CD4-positive, alpha-beta T cell treated with Interleukin-2 at 100 ng/mL for 4 hours (primary cell): ENCODE measurements at places on chromosomes 1 and 21.
A peak's percentile ranks its signal among the peaks of the same experiment; 100 is the strongest.

DNA sequence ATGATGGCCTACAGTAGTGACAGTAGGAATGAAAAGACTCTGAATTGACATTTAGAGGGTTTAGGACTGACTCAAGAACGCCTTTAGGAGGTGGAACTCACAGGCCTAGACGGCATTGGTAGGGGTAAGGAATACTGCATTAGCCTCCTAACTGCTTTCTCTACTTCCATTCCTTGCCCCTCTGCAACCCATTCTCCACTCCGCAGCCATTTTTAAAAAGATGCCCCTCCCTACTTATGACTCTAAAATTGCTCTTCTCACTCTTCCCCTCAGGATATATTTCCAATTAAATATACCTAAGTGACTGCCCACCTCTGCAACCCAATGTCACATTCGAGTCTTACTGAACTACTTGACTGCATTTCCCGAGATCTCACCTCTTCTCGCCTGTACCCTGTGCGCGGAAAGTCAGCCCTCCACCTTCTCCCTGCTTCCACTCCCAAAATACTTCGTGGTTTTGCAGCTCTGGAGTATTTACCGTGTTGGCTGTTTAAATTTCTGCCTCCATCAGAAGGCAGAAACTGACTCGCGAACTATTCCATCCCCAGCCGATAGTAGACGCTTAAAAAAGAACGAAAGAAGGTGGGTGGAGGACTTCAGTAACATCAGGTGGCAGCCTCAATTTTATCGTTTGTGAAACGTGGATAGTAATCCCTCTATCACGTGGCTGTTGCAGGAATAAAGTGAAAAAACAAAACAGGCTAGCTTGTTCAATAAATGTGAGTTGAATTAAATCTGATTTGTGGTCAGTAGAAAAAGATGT lies 1.1 kb upstream of the YBX1 start:
- DNase-seq, result peak; percentile 32

- no peak for DNase-seq
Measured at GRCh38 chr21:45537111-45537745, 5.0 kb downstream of the SLC19A1 start.

DNA sequence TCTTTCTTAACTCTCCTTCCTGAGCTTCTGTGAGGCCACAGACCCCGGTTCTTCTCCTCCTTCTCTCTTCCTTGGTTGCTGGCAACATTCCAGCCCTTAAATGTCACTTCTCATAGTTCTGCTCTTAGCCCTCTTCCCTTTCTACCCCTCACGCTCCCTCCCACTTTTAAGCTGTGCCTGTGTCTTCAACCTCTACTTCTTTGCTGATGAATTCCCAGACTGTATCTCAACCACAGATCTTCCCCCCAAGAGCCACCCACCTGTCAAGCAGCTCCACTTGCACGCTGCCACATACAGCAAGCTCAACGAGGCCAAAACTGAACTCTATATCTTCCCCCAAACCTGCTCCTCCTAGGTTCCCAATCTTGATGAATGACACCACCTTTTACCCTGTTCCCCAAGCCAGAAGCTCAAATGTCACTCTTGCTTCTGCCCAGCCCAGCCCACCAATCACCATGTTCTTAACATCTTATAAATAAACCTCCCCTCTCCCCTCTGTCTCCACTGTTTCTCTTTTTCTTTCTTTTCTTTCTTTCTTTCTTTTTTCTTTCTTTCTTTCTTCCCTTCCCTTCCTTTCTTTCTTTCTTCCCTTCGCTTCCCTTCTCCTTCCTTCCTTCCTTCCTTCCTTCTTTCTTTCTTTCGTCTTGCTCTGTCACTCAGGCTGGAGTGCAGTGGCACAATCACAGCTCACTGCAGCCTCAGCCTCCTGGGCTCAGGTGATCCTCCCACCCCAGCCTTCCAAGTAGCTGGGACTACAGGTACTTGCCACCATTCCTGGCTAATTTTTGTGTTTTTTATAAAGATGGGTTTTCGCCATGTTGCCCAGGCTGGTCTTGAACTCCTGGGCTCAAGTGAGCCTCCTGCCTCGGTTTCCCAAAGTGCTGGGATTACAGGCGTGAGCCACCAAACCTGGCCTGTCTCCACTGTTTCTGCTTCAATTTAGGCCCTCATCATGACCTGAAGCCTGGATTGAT lies 19.8 kb upstream of the PTP4A2 start:
- DNase-seq, result peak; percentile 45

DNA sequence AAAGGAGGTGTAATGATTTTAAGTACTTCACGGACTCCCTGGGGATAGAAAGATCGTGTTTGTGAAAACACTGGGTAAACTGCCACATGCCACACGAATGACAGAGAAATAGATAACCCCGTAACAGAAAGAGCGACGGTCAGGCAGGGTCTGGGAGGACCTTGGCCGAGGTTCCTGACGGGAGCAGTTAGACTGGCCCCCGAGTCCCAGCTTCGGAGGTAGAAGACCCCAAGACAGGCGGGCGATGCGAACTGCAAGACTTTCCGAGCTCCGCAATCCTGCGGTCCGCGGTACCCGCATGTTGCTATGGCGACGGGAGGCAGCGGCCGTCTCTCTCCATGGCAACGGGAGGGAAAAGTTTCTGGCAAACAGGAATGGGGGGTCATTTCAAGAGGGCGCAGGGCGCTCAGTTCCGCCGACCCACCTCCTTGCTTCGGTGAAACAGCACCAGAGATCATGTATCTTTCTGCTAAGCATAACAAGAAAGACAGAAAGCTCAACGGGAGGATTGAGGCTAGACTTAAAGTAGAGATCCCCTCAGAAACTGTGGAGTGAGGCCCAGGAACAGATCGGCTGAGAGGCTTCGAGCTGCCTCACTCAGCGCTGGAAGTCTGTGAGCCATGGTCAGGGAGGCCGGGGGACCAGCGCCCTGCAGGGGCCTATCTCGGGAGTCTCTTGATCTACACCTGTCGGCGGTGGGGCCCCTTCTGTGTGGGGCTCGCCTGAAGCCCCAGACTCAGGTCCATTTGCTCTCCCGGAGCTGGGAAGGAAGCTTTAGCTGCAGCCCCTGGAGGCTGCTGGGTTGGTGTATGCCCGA lies 685 bp upstream of the SYT6 start:
- no peak for DNase-seq

GRCh38 chr21:37644636-37645035 lies 271.6 kb downstream of the KCNJ6 start:
- DNase-seq, result no peak

GRCh38 chr1:87826681-87827251 lies 498.1 kb downstream of the LMO4 start:
- peak; percentile 5 for DNase-seq

DNA sequence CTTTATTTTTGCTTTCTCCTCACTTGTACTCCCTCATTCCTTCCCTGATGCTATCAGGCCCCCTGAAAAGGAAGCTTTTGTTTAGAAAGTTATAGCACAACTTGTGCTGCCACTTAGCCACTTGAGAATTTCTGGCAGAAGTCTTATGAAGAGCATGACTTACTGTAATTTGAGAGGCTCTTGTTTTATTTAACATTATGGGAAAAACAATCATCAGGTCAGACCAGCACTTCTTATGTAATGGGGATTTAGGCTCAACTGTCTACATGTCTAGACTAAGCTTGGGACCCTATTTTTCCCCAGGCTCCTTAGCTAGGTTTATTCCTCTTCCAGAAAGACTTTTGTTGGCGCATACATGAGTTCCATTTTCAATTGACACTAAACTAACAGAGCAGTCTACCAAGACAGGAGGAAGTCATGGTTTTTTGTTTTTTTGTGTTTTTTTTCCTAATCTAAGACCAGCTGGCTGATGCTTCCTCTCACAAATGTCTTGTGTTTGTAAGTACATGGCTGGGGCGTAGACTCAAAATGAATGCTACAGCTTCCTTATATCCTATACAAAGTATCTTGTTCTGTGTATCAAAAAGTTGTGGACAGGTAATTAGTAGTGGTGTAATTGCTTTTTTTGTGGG lies 31.5 kb downstream of the TNFSF4 start:
- DNase-seq, result no peak

GRCh38 chr21:42858957-42859890 lies 20.1 kb downstream of the WDR4 start:
- DNase-seq, result no peak

GRCh38 chr1:105137543-105138457 lies 1388.1 kb downstream of the AMY1C start:
- DNase-seq, result no peak

GRCh38 chr1:16900751-16901150 lies 5.0 kb downstream of the RNU1-2 start:
- no peak for DNase-seq

- no peak for DNase-seq
Measured at GRCh38 chr1:113657556-113658063, 101.7 kb downstream of the PHTF1 start.

DNA sequence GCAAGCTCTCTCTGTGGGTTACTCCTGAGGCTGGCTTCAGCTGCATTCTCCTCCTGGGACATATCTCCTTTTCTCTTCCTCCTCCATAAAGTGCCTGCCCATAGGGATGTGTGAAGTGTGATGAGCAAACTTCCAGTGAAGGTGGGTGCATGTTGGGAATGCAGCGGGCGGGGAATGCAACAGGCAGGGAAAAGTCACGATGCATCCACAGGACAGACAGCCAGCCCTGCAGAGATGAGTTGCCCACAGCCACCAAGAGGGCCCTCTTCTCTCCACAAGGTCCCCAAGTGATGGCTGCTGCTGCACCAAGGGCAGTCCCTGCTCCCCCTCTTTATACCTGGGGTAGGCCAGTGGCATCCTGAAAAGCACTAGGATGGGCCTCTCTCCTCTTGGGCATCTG lies 33.6 kb upstream of the RNF187 start:
- no peak for DNase-seq

DNA sequence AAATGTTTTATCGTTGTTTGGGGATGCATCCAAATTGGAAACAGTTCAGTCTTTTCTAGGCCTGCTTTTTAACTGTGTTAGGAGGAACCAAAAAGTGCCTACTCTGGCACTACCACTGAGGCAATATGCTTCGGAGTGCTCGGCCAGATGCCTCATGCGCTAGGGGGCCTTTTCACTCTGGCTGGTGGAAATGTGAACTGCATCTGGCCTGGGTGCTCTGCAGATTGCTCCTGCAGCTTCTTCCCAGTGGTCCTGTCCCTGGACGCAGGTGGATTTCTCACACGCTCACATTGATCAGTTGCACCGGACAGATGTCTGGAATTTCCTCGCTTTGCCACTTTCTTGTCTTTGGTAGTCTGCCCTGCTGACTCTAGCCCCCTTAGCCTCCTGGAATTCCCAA lies 330.2 kb upstream of the FMN2 start:
- no peak for DNase-seq

- DNase-seq, result no peak
Measured at GRCh38 chr1:181251713-181252075, 163.2 kb downstream of the IER5 start.

GRCh38 chr1:43352881-43353280 lies 5.9 kb upstream of the CDC20 start:
- no peak for DNase-seq

- no peak for DNase-seq
Measured at GRCh38 chr1:119758584-119758983, 10.1 kb downstream of the HMGCS2 start.

GRCh38 chr1:172599912-172600311 lies 59.0 kb upstream of the FASLG start:
- no peak for DNase-seq

DNA sequence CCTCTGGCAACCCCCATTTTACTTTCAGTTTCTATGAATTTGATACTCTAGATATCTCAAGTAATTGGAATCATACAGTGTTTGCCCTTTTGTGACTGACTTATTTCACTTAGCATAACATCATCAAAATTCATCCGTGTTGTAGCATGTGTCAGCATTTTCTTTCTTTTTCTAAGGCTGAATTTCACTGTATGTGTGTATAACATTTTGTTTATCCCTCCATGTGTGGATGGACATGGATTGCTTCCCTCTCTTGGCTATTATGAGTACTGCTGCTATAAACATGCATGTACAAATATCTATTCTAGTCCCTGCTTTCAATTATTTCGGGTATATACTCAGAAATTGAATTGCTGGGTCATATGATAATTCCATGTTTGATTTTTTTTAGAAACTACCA lies 97.3 kb downstream of the MAP3K21 start:
- no peak for DNase-seq

- no peak for DNase-seq
Measured at GRCh38 chr1:1332774-1333480, 1.8 kb downstream of the TAS1R3 start.

DNA sequence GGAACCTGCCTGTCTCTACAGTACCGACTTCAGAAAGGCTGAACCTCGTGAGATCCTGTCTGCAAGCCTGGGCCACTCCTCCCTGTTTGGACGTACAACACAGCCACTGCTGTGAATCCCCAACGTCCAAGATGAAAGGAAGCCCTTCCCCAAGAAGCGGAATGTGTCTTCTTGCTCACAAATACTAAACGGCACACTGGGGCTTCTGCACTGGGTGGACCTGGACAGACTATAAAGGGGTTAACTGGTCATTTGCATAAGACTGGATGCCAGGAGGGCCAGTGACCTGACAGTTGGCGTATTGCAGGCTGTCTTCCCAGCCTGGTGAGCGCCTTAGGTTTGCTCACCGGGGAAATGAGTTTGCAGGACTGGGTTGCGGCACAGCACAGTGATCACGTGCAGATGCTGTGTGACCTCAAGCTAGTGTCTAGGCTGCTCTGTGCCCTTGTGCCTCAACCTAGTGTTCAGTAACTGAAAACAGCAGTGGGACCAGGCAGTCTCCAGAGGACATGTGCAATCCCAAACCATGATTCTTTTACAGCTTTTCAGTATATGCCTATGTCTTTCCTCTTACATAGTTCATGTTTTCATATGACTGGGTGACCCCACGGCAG lies 19.5 kb upstream of the AJAP1 start:
- no peak for DNase-seq
